H4 (cell line): ENCODE measurements at places on chromosomes 5 and 9.

GRCh38 chr5:27252911-27253310 lies 214.5 kb upstream of the CDH9 start:
- DNase-seq: no peak

DNA sequence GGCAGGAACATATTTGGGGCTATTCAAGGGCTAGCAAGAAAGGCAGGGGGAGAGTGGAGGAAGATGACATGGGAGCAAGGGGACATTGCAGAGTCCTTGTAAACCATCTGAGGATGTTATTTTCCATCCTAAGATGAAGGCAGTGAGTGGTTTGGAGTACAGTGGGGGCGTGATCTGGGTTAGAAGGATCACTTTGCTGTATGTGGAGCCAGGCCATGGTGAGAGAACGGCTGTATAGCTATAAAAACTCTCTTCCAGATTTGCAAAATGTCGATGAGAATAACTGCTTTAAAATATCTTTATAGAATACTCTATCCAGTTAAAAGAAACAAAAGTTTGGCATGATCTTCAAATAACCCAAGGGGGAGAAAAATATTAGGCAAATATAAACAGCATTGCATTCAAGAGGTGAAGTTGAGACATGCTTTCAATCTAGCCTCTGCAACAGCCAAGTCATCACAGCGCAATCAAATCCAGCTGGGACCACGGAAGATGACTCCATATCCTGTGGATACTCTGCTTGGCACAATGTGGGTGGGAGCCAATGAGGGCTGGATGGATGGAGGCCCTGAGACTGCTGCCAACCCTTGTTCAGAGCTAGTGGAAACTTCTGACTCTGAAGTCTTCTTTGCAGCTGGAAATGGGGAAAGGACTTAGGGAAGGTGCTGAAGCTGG lies 111.5 kb upstream of the BASP1 start:
- DNase-seq: peak; percentile 53

DNA sequence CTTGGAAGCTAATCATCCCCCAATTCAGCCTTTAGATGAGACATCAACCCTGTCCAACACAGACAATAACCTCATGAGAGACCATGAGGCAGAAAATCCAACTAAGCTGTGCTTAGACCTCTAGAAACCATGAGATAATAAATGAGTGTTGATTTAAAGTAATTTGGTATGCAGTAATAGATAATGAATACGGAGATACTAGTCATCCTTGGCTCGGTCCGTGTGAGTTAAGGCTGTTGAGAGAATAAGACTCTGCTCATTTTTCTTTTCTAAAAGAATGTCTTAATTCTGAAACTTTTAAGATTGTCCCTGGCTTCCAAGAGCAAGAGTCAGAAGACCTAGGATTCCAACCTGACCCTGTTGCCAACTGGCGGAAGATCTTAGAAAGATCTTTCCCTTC lies 6.1 kb downstream of the TNC start:
- DNase-seq: no peak

DNA sequence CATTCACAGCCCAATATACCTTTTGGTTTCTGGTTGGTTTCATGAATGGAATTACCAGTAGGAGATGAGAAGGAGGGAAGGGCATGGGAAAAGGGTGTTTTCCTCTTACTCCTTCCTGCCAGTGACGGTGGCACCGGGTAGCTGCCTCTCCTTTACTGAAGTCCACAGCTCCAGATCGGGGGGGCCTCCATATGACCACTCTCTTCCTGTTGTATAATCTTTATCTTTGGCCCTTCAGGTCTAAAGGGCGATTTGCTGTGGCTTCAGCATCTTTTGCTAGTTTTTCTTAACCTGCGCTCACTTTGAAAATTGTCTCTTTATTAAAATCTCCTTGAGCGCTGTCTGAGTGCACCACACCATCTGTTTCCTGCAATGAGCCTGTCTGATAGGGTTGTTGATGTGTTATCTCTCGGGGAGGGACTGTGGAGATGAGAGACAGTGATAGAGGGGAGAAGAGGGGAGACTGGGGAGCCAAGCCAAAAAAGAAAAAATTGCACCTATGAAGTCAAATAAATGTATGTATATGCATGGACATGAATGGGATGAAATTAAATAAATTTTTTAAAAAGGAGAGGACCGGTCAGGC lies 449.3 kb upstream of the KLF4 start:
- no peak for DNase-seq

DNA sequence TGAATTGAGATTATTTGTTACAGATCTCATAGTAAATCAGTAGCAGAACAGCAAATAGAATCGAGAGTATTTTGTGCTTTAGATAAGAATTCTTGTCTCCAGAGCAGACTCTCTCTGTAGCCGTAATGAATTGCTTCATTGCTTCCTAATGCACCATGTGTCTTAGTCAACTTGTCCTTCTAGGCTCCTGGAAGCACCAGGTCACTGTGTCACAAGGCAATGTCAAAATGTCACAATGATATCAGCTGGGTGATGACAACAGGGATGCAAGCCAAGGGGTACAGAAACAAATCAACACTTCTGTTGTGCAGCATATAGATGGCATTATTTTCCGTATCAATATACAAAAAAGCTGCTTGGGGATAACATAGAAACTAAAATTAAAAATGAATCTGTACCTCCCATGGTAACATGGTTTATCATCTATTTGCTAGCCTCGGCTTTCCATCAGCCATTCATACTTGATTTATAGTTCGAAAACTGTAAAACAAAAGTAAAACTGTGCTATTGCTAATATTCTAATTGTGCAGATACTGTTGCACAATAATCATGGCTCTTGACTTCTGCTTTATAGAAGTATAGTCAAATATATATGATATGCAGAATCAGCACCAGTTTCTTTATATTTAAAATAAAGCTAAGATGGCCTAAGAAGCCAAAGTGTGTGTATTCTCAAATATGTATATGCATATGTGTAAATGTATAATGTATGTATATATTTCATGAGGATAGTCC lies 435.9 kb upstream of the TLE4 start:
- no peak for DNase-seq

GRCh38 chr9:126232461-126232860 lies 94.2 kb upstream of the MVB12B start:
- DNase-seq: no peak

- no peak for DNase-seq
Observed at GRCh38 chr5:84130006-84130580, 254.6 kb downstream of the EDIL3 start.

GRCh38 chr5:138954257-138955012 lies 79.3 kb upstream of the LRRTM2 start:
- DNase-seq: no peak

DNA sequence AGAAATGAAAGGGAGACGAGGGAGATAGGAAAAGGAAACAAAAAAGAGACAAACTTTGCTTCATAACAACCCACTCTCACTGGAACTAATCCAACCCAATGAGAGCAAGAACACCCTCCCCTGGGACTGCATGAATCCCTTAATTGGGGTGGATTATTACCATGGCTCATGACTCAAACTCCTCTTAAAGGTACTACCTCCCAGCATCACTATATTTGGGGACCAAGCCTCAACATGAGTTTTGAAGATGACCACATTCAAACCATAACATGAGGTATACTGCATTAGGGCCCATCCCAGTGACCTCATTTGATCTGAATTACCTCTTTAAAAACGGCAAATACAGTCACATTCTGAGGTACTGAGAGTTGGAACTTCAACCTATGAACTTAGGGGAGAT lies 8.0 kb downstream of the MTAP start:
- no peak for DNase-seq

GRCh38 chr9:100690438-100690837 lies 112.6 kb downstream of the CAVIN4 start:
- DNase-seq: peak; percentile 24

GRCh38 chr9:124831642-124832364 lies 21.5 kb upstream of the WDR38 start:
- no peak for DNase-seq

GRCh38 chr9:124855944-124856765 lies 2.9 kb downstream of the WDR38 start:
- peak; percentile 54 for DNase-seq

- DNase-seq: no peak
Observed at GRCh38 chr9:74205056-74205455, 292.1 kb upstream of the RORB start.

GRCh38 chr5:40720069-40720468 lies 35.7 kb downstream of the TTC33 start:
- no peak for DNase-seq

DNA sequence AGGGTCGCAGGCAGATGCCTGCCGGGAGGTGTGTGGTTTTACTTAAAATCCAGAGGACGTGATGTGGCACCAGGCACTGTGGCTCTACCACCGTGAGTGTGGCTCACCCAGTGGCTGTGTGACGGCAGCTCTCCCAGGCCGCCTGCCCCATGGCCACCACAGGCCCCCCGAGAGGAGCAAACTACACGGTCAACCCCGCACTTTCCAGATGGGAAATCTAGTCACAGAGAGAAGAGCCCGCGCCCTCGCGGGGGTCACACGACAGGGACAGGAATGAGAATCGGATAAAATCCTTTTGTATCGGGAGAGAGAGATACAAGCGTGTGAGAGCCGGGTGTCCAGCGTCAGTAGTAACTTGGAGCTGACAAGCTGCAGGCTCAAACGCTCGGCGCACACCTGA lies 24.4 kb downstream of the TERT start:
- DNase-seq: no peak

GRCh38 chr5:57172466-57173318 lies 1.2 kb upstream of the GPBP1 start:
- no peak for DNase-seq

GRCh38 chr5:37111426-37112382 lies 137.5 kb downstream of the CPLANE1 start:
- DNase-seq: peak; percentile 19

GRCh38 chr9:133057006-133057405 lies 4.8 kb upstream of the CEL start:
- no peak for DNase-seq
